ENCODE measurements at places on chromosomes 4 and X.

GRCh38 chrX:47612418-47612817 lies 7.2 kb downstream of the SYN1 start:
- no peak for DNase-seq

DNA sequence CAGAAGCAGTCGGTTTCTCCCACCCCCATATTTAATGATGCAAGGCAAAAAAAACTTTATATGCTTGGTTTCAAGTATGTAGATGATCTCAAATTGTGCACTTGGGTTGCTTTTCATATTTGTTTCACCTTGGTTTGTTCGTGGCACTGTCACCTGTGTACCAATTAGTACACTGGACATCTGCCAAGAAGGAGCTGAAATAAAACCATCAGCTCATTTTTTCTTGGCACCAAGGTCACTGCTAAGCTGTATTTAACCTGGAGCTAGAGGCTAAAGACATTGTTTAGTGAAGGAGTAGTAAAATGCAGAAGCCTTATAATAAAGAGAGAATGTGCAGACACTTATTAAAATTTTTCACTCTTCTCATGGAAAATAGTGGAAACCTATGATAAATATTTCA lies 430.8 kb downstream of the ARHGAP24 start:
- no peak for DNase-seq

GRCh38 chrX:2897311-2897689 lies 31.8 kb downstream of the ARSD start:
- DNase-seq = no peak

- no peak for DNase-seq
Measured at GRCh38 chrX:78182881-78183280, 43.4 kb upstream of the TAF9B start.

GRCh38 chrX:72351606-72352334 lies 46.1 kb upstream of the CITED1 start:
- no peak for DNase-seq

DNA sequence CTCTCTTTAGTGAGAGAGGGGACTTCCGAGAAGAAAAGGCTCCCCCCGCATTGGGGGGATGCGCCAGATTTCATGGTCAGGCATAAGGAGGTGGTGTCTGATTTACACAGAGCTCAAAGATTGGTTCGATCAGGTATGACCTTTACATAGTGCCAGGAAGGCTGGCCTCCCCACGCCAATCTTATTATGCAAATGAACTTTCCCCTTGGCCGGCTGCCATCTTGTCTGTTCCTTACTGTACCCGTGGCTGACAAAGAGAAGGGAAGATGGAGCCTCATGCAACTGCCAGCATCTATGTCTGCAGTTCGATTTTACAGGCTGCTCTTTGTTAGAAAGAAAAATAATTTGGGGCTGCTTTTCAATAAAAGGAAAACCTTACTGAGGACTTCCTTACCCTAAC lies 197.2 kb downstream of the GPM6A start:
- DNase-seq = no peak

Data from activated CD4-positive, alpha-beta T cell treated with anti-CD3 and anti-CD28 coated beads, Interleukin-2, amount 50 U/mL, for 16 hours (primary cell).